CD4-positive, alpha-beta T cell treated with Interleukin-12 subunit alpha and Interleukin-12 subunit beta, for 1 hour (primary cell): ENCODE measurements at places on chromosomes 16 and 17.
A peak's percentile ranks its signal among the peaks of the same experiment; 100 is the strongest.

DNA sequence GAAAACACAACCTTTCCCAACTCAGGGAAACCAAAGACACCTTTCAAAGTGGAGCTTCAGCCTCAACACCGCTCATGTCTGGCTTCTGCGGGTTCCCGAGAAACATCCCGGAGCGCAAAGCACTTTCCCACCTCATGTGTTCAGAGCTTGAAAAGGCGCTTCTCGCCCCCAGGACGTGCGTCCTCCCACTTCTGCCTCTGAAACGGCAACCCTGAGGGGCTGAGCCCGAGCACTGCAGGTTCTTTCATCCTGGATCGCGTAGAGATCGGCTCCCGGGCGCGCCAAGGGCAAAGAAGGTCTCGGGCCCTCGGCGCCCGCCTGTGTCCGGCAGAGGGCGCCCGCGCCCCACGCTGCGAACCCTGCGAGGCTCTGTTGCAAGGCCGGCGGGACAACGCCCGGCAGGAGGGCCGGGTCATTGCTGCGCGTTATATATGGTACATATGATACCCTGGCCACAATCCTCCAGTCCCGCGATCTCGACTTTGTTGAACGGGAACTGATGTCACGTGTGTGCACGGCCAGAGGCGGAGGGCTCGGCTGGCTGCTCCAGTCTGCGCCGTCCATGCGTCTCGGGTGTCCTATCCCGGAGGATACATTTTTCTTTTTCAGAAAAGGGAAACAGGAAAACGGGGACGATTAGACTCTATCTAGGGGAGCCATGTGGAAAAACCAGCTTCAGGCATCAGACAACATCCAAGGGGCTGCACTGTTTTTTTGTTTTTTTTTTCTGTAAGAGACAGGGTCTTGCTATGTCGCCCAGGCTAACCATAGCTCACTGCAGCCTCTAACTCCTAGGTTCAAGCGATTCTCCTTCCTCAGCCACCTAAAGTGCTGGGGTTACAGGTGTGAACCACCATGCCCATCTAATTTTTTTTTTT lies 19.1 kb downstream of the COQ7 start:
- peak; percentile 80 for DNase-seq

- DNase-seq = no peak
Observed at GRCh38 chr16:1213796-1214372, 11.2 kb downstream of the TPSG1 start.

DNA sequence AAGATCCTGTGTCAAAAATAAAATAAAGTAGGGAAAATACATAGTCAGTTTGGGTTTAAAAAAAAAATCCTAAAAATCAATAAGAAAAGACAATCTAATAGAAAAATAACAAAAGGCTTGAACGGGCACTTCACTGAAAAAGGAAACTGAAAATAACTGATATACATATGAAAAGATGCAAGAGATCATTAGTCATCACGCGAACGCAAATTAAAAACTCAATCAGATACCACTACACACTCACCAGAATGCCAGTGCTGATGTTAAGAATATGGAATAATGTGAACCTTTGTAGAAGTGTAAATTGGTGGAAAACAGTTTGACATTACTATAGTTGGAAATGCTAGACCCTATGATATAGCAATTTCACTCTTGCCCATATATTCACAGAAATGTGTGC lies 14.6 kb downstream of the GNGT2 start:
- DNase-seq = no peak

- DNase-seq = no peak
Observed at GRCh38 chr16:50035468-50035992, 10.5 kb downstream of the CNEP1R1 start.

DNA sequence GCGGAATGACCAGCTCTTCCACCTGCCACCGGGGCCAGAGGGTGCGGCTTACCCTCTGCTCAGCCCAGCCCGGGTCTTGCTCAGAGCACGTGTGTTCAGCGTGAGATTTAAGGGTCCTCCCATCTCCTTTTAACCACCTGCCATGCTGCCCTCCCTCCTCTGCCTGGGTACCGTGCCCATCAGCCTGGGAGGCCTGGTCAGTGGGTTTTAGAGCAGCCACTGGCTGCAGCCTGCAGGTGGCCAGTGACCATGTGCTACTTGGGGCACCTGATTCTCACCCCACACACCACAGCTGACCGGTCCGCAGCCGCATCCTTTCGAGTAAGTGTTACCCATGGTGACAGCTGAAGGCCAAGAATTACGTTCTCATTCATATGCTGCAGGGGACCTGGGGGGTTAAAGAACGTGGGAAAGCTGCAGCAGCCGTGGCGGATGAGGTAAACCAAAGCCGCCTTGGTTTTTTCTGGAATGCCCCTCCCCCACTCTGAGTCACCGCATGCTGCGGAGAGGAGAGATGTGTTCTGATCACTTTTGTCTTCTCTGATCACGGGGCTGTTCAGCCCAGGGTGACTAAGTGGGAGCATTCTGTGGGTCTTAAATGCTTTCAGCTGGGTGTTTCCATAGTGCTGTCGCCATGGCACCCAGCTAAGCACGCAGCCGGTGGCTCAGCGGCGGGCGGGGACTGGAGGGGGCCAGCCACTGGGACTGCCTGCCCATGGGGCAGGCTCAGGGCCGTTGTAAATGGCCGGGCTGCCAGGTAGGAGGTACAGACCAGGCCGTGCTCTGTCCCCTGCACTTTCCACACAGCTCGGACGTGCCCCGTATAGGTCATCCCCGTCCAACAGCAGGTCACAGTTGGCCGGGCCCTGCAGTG lies 59.8 kb downstream of the BAIAP2 start:
- peak; percentile 92 for DNase-seq

DNA sequence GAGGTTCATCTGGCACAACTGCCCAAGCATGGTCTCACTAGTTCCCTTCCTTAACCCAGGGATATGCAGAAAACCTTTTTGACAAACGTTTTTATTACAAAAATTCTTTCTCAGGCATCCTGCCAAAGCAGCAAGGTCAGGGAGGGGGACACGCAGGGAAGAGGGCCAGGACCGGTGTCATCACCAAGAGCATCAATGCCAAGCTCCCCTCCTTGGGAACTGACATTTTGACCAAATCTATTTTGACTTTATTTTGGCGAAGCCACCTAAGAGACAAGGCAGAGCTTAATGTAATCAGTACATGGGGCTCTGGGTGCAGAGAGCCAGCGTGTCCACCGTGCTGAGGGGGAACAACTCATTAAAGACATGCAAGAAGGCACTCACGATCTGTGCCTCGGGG lies 265.2 kb downstream of the CBLN1 start:
- DNase-seq = no peak

GRCh38 chr17:71790791-71791190 lies 330.0 kb upstream of the SOX9 start:
- no peak for DNase-seq

GRCh38 chr16:24409045-24409444 lies 130.3 kb upstream of the RBBP6 start:
- no peak for DNase-seq

DNA sequence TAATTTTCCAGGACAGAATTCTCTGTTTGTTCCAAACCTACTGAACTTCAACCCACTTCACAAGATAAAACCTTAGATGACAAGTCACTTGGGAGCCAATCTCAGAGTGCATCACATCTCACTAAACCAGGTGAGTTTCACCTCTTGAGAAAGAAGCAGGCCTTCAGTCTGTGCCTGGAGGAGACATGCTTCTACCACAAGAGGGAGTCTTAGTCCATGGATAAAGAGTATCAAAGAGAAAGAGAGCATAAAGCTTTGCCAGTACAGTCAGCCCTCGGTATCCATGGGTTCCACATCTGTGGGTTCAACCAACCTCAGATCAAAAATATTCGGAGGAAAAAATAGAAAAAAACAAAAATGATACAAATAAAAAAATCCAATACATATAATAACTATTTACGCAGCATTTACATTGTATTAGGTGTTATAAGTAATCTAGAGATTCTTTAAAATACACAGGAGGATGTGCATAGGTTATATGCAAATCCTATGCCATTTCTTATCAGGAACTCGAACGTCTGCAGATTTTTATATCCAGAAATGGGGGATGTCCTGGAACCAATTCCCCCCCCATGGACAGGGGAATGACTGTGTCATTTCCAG lies 37.7 kb downstream of the DUSP14 start:
- DNase-seq = peak; percentile 50

DNA sequence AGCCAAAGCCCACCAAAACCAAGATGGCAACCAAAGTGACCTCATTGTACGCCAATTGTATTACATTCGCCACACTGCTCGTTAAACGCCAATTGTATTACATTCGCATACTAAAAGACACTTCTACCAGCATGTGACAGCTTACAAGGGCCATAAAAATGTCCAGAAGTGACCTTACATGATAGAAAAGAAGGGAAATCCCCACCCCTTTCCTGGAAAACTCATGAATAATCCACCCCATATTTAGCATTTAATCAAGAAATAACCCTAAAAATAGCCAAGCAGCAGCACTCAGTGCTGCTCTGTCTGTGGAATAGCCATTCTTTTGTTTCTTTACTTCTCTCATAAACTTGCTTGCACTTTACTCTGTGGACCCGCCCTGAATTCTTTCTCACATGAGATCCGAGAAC lies 25.7 kb downstream of the PSMD7 start:
- no peak for DNase-seq

DNA sequence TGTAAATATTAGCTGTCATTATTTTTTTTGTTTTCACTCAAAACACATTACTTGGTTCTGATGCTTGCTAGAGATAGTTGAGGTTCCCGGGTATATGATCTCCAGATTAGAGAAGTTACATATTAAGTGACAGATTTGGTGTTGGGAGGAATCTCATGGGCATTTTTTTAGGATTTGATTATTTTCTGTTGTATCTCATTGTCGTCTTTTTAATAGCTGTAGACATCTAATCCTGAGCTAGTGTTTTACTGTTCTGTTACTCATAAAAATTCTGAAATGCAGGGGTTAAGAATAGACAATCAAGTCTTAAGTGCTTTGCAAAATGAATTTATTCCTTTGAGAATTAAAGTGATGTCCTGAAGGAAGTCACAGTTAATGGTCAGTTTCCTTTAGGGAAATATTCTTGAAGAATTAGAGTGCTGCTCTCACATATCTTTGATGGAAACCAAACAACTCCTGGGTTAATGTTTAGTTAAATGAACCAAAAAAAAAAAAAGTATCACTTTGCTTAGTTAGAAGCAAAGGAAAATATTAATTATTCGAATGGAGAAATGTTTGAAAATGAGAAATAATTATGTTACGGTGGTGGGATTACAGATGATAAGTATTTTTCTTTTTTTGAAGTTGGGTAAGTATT lies 251.7 kb upstream of the CACNG5 start:
- no peak for DNase-seq

DNA sequence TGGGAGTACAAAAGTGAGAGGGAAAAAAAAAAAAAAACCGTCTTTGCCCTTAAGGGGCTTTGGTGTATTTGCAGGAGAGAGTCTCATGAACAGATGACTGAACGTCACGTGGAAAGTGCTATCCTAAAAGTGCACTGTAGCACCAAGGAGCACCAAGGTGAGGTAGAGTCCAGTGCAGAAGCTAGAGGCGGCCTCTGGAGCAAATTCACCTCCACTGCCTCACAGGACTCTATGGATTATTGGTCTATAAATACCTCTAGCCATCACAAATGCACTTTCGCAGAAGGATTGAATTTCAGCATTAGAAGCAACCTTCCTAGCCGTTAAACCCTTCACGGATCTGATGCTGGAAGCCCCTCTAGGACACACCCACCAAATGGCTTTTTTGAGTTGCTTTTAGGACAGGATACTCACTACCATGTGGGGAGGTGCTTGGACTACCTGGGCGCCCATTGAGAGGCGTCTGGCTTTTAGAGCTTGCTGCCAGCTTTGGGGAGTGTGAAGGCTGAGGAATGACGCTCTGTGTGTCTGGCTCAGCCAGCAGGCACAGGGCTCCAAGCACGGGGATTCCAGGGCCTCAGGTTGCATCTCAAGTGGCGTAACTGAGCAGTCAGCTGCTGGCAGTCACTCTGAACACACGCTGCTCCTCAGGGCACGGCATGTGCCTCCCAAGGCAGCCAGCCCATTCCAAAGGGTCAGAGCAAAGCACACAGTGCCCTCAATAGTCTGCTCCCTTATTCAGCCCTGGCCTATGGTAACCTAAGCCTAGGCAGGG lies 52.7 kb downstream of the CDRT4 start:
- DNase-seq = no peak

DNA sequence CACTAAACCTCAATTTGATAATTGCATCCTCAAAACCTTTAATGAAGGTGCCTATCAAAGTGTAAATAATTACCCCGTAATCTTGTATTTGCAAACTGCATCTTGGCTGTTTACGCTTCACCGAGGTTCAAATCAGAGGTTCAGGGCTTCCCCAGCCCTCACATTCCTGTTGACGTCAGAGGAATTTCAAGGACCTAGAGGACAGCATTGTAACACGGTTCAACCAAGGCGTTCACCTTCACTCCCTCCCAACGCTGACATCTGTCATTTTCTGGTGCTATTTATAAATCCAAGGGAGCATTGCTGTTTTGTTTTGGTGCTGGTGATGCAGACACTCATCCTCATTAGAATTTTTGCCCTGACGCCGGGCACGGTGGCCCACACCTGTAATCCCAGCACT lies 691.6 kb upstream of the RBFOX1 start:
- DNase-seq = no peak

DNA sequence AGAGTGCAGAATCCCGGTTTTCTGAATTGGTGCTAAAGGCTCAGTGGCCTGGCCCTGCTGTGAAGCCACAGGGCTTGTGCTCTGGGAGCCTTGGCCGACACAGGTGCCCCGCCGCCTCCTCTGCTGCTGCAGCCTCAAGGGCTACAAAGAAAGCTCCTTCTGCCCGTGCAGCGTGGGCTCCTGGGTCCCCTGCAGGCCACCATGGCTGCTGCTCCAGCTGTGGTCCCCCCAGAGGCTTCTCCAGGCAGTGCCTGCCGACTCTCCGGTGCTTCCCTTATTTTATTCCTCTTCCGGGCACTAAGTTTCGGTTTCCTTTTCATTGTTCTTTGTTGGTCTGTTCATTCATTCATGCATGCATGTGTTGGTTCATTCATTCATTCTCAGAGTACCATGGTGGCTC lies 53.1 kb downstream of the CMIP start:
- peak; percentile 26 for DNase-seq

GRCh38 chr17:27973258-27974044 lies 69.0 kb upstream of the NLK start:
- DNase-seq = no peak

- no peak for DNase-seq
Observed at GRCh38 chr16:1167276-1168107, 14.6 kb downstream of the CACNA1H start.

- no peak for DNase-seq
Observed at GRCh38 chr16:2531371-2531695, at the start of gene CEMP1. Gene CEMP1, minus strand, starts transcription at chr16:2531408. Its CDS starts 335 bp downstream, at chr16:2531073.

GRCh38 chr17:83186751-83187421 lies 107.5 kb downstream of the METRNL start:
- DNase-seq = no peak

DNA sequence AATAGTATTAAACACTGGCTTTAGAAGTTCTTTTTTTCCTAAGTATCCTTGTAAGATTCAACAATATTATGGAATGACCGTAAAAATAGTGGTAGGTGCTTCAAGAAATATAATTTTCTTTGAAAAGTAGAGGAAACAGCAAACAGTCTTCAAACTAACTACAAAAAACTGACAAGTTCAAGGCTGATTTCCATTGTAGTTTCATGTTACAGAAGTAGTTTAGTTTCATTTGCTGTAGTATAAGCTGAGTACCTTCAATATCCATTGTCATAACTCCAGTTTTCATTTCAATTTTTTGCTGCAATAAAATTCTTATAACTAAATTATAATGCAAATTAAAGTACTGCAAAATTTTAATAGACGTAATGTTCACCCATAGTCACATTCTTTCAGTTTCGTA lies 19.3 kb downstream of the PHKB start:
- no peak for DNase-seq

GRCh38 chr17:75814021-75814395 lies 29.4 kb downstream of the UNK start:
- DNase-seq = no peak

GRCh38 chr17:81884968-81885367 lies 6.4 kb downstream of the ALYREF start:
- DNase-seq = no peak
